ENCODE measurements at places on chromosomes 5 and 9.

DNA sequence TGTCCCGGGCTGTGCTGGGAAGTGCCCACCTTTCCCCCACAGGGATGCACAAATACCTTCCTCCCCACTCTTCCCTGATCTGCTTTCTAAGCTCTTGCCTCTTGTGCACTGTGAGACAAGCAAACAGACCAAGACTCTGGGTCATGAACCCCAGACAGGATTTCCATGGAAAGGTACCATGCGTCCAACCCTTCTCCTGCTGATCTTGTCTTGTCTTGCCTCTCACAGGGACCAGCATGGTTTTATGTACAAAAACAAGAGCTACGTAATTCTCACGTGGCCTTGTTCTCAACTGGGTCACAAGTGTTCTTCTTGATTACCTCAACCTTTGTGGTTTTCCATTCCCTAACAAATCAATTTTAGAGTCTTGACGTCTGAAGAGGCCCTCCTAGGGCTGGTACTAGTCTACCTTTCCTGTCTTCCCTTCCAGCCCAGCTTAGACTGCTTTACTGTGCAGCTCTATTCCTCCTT is 176.5 kb upstream of the MAP3K1 start:
- DNase-seq = no peak

- no peak for DNase-seq
Measured at GRCh38 chr9:82492274-82492673, 503.7 kb downstream of the SPATA31D1 start.

DNA sequence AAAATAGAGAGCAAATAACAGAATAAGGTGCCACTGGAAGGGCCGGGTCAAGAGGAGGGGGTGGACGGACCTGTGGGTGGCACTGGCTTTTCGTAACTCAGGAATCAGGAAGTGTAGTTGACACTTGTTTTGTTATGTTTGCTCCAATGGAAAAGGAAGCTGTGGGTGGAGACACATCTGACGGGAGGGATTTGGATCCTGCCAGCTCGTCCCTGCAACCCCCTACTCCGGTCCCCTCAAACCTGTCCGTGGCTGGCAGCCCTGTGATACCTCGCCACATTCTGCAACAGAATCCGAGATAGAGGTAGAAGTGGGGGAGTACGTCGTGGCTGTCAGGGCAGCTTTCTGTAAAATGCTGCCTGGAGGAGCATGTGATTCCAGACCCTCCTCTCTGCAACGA is 104.2 kb upstream of the IER5L start:
- DNase-seq = no peak

- DNase-seq = no peak
Measured at GRCh38 chr9:137891588-137892423, 14.2 kb downstream of the CACNA1B start.

- peak; percentile 59 for DNase-seq
Measured at GRCh38 chr9:133532937-133533668, 1.4 kb upstream of the ADAMTSL2 start.

DNA sequence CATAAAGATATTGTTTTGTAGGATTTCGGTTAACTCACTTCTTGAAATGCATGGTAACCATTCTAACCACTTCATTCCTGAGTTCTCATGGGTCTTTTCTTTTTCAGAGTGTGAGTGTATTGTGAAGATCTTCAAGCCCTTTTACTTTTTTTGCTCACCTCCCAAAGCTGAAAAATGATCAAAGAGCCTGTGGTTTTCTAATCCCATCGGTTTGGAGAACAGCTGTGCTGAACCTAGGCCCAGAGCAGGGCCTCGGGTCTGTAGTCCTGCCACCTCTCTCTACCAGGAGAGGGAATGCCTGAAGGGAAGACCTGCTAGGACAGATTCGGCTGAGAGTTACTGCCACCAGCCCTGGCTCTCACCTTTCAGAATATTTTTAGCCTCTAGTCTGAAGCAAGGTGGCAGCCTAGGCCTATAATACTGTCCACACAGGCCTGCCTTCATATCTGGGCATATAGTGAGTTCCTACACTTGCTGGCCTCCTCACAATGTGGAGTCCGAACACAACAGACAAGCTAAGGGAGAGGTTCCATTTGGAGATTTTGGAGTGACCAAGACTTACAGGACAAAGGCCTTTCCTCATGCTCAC is 13.8 kb downstream of the RGMB start:
- no peak for DNase-seq

GRCh38 chr5:68344447-68345111 is 129.0 kb downstream of the PIK3R1 start:
- DNase-seq = no peak

GRCh38 chr9:121353241-121354061 is 16.6 kb downstream of the STOM start:
- peak; percentile 9 for DNase-seq

DNA sequence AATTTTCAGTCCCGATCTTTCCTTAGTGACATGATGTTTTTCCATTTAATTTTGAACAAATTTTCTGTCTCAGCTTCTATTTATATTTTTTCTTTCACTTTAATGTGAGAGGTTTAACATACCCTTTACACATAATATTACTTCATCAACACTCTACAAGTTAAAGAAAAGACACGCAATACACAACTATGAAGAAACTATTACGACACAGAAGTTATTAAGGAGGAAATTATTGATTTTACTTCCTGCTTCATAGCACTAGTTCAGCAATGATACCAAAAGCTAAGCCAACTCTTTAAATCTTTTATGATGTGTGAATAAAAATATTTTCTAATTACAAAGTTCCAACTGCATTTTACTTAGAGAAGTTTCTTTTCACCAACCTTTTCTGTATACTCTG is 432.3 kb upstream of the DAB2 start:
- DNase-seq = no peak

GRCh38 chr9:110933350-110934001 is 104.8 kb downstream of the LPAR1 start:
- DNase-seq = no peak

DNA sequence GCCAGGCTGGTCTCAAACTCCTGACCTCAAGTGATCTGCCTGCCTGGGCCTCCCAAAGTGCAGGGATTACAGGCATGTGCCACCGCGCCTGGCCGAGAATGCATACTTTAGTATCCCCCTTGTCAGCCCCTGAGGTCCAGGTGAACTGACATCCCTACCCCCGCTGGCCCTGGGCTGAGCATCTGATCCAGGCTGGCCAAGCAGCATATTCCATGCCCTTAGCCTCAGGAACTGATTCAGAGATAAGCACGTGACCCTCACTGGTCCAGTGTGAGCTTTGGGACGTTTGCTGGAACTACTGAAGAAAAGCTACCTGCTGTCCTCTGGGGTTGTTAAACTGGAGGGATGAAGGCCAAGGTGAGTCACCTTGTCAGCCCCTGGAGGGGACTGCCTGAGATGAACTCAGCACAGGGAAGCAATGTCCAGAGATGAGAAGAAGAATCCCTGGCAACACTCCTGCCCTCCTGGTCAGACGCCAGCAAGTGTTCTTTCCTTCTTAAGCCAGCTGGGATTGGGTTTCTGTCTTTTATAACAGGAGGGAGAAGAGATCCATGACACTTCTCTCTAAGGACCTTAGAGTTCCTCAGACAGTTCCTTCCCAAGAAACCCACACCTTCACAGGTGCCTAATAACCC is 59.1 kb upstream of the FBXW11 start:
- no peak for DNase-seq

DNA sequence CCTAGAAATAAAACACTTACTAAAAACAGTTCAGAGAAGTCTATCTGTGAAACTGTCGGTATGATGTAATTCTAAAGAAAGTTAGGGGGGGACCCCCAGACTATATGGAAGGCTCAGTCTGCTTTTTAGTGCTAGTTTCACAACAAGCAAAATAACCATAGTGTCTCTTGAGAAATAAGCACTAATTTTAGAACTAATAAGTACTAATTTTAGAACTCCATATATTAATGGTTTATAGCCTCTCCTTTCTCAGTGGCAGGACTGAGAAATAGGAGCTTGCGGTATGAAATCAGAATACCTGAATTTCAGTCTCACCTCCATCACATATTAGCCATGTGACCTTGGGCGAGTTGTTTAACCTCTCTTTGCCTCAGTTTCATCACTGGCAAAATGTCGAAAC is 1.4 kb upstream of the PHF24 start:
- DNase-seq = no peak

DNA sequence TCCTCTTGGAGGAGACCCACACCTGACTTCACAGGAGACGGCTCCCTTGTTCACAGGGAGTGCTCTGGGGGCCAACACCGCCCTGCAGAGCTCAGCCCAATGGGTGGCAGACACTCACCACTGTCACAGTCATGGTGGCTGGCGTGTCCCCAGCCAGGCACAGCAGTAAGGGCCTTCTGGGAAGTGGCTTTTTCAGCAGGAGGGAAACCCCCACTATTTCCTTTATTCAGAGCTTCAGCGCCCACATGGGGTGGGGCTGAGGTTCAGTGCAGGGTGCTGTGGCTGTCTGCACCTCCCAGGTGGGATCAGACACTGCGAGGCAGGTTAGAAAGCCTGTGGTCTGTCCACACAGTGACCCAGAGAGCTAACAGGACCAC is 3.6 kb upstream of the SNAPC4 start:
- peak; percentile 45 for DNase-seq

DNA sequence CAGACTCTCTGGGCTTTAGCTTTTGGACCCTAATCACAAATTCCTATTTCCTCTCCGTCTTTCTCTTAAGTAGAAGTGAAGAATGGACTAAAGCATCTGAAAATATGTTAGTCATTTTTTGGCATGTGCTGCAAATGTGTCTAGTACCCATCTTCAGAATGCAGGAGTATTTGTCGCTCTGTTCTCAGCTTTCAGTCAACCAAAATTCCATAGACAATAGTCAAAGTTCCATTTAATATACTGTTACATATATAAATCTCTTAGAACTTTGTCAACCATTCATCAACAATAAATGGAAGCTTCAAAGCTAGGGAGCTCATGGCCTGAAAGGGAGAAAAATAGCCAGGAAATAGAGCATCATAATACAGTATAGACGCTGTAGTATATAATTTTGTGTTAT is 509.4 kb downstream of the BNC2 start:
- no peak for DNase-seq
